Adipose tissue (tissue), 3 donors: ENCODE measurements at places on chromosomes 5 and 9. TPM values are rescaled to one million over a fixed set of nuclear protein-coding genes. Genes with fewer than 3 reads are reported as not detected.

PDGFRB gene
- polyA plus RNA-seq, result 13.7 TPM

COL23A1 gene
- 0.07 TPM for polyA plus RNA-seq

TRIO gene
- polyA plus RNA-seq, result 34.5 TPM

GMCL2 gene
- not detected for polyA plus RNA-seq

CCT5 gene
- polyA plus RNA-seq, result 80.2 TPM

PRSS3 gene
- 171 TPM for polyA plus RNA-seq

IFNA2 gene
- polyA plus RNA-seq, result not detected

DAPK1 gene
- polyA plus RNA-seq, result 7.4 TPM

LECT2 gene
- not detected for polyA plus RNA-seq

CDK9 gene
- 68.4 TPM for polyA plus RNA-seq

LSM11 gene
- polyA plus RNA-seq, result 0.82 TPM

TMC1 gene
- polyA plus RNA-seq, result 1.9 TPM

ARL14EPL gene
- polyA plus RNA-seq, result 0.18 TPM

MZB1 gene
- polyA plus RNA-seq, result 0.98 TPM

RALGDS gene
- 98.2 TPM for polyA plus RNA-seq

SNAPC4 gene
- polyA plus RNA-seq, result 4.3 TPM

FAT2 gene
- polyA plus RNA-seq, result 0.12 TPM

CAVIN4 gene
- polyA plus RNA-seq, result 0.13 TPM

BHMT2 gene
- polyA plus RNA-seq, result 21.7 TPM

IFNK gene
- polyA plus RNA-seq, result not detected

SKIC3 gene
- polyA plus RNA-seq, result 20.0 TPM

PTGR1 gene
- 63.2 TPM for polyA plus RNA-seq

SLC6A18 gene
- polyA plus RNA-seq, result not detected

STC2 gene
- polyA plus RNA-seq, result 3.3 TPM

ORM2 gene
- 6.3 TPM for polyA plus RNA-seq

NUTM2F gene
- polyA plus RNA-seq, result not detected

HEMGN gene
- 0.03 TPM for polyA plus RNA-seq

PCDHB6 gene
- polyA plus RNA-seq, result not detected

INSL6 gene
- polyA plus RNA-seq, result not detected

PCDHB16 gene
- polyA plus RNA-seq, result 1.4 TPM

TYRP1 gene
- not detected for polyA plus RNA-seq

CCDC180 gene
- 2.3 TPM for polyA plus RNA-seq

CBY3 gene
- polyA plus RNA-seq, result not detected

LOX gene
- 29.7 TPM for polyA plus RNA-seq

PTGDS gene
- 74.9 TPM for polyA plus RNA-seq
